ENCODE measurements at places on chromosomes 11 and 22. TPM values are rescaled to one million over a fixed set of nuclear protein-coding genes. Genes with fewer than 3 reads are reported as not detected.

GRCh38 chr11:11871991-11872401, 30.2 kb downstream of the USP47 start:
- H3K36me3 ChIP-seq: no peaks in the 10 kb centered on the region
- no peaks in the 10 kb centered on the region for H3K27me3 ChIP-seq
- H3K27ac ChIP-seq: no peak overlapping the region
- H3K4me3 ChIP-seq: no peak overlapping the region
- H3K4me1 ChIP-seq: no peaks in the 10 kb centered on the region
- DNase-seq: no peak

DNA sequence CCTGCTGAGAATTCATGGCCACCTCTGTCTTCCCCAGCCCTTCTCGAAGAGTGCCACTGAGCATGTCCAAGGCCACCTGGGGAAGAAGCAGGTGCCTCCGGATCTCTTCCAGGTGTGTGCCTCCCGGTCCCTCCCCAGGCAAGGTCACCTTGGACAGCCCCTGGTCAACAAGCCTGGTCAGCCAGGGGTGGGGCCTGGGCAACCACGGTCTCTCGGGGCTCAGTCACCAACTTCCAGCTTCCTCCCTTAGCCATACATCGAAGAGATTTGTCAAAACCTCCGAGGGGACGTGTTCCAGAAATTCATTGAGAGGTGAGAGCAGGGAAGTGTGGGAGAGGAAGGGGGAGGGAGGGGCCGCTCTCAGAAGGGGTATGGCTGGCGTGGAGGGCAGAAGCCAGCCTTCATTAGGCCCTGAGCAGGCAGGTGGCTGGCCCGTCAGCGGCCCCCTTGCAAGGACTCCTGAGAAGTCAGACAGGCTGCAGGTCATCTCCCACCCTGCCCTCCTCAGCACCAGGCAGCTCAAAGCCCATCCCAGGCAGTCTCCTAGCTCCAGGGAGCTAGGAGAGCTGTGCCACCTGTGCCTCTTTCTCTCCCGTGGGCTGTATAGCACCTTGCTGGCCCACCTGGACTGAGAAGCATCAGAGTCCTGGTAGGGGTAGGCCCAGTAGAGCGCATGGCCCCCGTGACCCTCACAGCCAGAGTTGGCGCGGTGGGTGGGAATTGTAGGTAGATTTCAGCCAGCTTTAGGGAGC, 9.3 kb upstream of the ANKRD13D start:
- no peak for DNase-seq
- no peak overlapping the region for H3K4me3 ChIP-seq
- H3K36me3 ChIP-seq: peaks cover 21% of the 10 kb centered on the region

- peak; percentile 24 for DNase-seq
- peaks cover 6% of the 10 kb centered on the region for H3K4me1 ChIP-seq
- H3K27ac ChIP-seq: no peak overlapping the region
These were observed 2.4 kb downstream of the MAPK1 start for GRCh38 chr22:21865041-21865440.

DNA sequence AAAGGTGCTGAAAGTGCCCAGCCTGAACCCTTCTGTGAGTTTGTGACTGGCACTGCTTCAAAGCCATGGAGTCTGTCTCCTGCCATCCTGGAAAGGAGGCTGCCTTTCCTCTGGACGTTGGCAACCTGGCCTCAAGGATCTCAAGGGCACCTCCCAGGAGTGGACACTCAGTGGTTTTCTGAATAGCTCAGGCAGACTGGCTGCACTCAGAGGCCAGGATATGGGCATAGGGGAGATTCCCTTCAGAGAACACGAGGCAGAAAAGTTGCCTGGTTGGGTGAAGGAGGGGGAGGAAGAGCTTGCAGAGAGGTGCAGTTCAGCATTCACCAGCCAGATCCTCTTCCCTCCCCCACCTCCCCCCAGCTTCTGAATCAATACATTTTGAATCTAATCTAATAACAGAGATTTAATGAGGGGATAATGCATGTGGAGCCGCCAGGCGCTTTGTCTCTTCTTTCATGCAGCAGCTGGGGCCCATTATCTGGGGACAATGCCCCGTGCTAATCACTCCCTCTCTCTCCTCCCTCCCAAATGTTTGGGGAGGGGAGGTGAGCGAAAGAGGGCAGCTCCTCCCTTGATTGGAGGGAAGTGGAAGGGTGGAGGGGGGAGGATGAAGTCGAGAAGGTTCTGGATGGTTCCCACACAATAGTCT, 17.7 kb downstream of the HTR3A start:
- no peak overlapping the region for H3K4me3 ChIP-seq
- no peak overlapping the region for H3K27ac ChIP-seq
- no peaks in the 10 kb centered on the region for H3K27me3 ChIP-seq
- no peak for DNase-seq
- H3K4me1 ChIP-seq: no peaks in the 10 kb centered on the region

The MAPK8IP2 gene
- 5.1 TPM for total RNA-seq

The LMNTD2 gene
- total RNA-seq: 19.2 TPM

The CTNND1 gene
- total RNA-seq: 223 TPM

All from prostate gland (tissue), 2 donors.